ENCODE measurements at places on chromosomes 6 and 20.
A peak's percentile ranks its signal among the peaks of the same experiment; 100 is the strongest.

- no peak for DNase-seq
These were observed 7.2 kb upstream of the TRIB3 start for GRCh38 chr20:373171-373890.

DNA sequence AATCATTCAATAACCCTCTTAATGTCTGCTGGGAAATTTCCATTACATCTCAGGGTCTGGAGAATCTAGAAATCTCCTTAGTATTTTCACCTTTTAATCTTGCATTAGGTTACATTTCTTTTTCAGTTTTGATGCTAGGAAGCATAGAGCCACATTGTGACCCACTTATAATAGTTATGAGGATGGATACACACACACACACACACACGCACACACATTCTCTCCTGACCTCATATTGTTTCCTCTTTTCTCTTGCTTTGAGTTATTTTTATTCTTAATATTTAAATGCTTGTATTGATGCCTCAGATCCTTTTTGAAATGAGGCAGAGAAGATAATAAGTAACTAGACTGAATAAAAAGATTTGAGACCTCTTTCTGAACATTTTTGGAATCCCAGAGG lies 128.4 kb downstream of the KLHL32 start:
- DNase-seq, result no peak

DNA sequence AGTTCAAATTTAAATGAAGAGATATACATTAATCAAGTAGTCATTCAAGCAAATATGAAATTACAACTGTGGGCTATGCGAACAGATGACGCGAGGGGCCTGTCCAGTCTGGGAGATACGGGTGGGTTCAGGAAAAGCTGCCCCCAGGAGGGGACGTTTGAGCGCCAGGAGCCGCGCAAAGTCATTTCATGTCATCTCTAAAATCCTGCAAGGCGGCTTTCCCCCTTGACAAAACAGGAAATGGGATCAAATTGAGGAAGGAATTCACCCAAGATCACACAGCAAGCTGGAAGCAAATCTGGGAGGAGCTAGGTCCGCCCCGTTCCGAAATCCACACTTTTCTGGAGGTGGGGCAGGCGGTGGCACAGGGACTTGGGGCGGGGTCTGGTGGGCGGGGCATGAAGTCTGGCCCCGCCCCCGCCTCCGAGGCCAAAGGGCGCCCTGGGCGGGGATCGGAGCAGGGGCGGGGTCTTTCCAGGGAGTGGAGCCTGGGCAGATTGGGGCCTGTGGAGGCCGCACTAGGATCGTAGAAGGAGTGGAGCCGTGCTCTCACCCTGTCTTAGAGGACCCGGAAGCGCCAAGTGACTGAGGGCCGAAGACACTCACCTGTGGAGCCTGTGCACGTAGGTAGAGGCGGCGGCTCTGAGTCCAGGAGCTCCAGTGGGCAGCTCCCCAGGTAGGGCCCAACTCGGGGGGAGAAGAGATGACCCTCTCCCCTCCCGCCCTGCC lies at the start of gene LPIN3:
TSS of gene LPIN3 (plus strand) at position 495 of the 729 bp plus-strand sequence. CDS start 4,983 bp downstream, outside the sequence.
- DNase-seq, result peak; percentile 65

- DNase-seq, result peak; percentile 85
These were observed 47.0 kb downstream of the OR2B2 start for GRCh38 chr6:27864906-27865849.

- no peak for DNase-seq
These were observed 761.9 kb upstream of the MMS22L start for GRCh38 chr6:98044791-98045470.

GRCh38 chr6:126198631-126199030 lies 141.3 kb upstream of the CENPW start:
- no peak for DNase-seq

GRCh38 chr6:143999406-143999805 lies 8.7 kb downstream of the PLAGL1 start:
- DNase-seq, result no peak

GRCh38 chr20:61887596-61888093 lies 178.0 kb downstream of the TAF4 start:
- no peak for DNase-seq

Data from activated CD4-positive, alpha-beta memory T cell treated with anti-CD3 and anti-CD28 coated beads, Interleukin-2, amount 10 ng/mL, durations not matched to agents 7 days and 5 days (primary cell).